ENCODE measurements at places on chromosomes 13 and 19. TPM values are rescaled to one million over a fixed set of nuclear protein-coding genes. Genes with fewer than 3 reads are reported as not detected.

ZNF155 gene
- polyA plus RNA-seq: 14.3 TPM

DCT gene
- 0.39 TPM for polyA plus RNA-seq

ZNF160 gene
- polyA plus RNA-seq: 41.9 TPM

C19orf12 gene
- polyA plus RNA-seq: 24.5 TPM

NTN5 gene
- 0.68 TPM for polyA plus RNA-seq

GAPDHS gene
- not detected for polyA plus RNA-seq

PDX1 gene
- not detected for polyA plus RNA-seq

GFY gene
- not detected for polyA plus RNA-seq

TCF3 gene
- 131 TPM for polyA plus RNA-seq

IGFL1 gene
- polyA plus RNA-seq: not detected

ZNF560 gene
- polyA plus RNA-seq: 0.56 TPM

FFAR1 gene
- 0.25 TPM for polyA plus RNA-seq

PSG11 gene
- polyA plus RNA-seq: not detected

CLIP3 gene
- 54.0 TPM for polyA plus RNA-seq

CLEC11A gene
- 37.6 TPM for polyA plus RNA-seq

TNPO2 gene
- 79.3 TPM for polyA plus RNA-seq

KLK12 gene
- polyA plus RNA-seq: not detected

KLHL1 gene
- 1.00 TPM for polyA plus RNA-seq

ZNF83 gene
- 85.8 TPM for polyA plus RNA-seq

MYH14 gene
- polyA plus RNA-seq: 23.1 TPM

DIRAS1 gene
- 3.5 TPM for polyA plus RNA-seq

FFAR3 gene
- polyA plus RNA-seq: 0.17 TPM

GAMT gene
- polyA plus RNA-seq: 39.6 TPM

CCDC8 gene
- polyA plus RNA-seq: 57.8 TPM

IFNL3 gene
- not detected for polyA plus RNA-seq

EPSTI1 gene
- polyA plus RNA-seq: 12.0 TPM

CGB1 gene
- polyA plus RNA-seq: not detected

KCNRG gene
- 1.6 TPM for polyA plus RNA-seq

TNFSF9 gene
- 0.36 TPM for polyA plus RNA-seq

GTPBP3 gene
- 28.5 TPM for polyA plus RNA-seq

VSTM2B gene
- polyA plus RNA-seq: 0.60 TPM

ANGPTL8 gene
- 0.68 TPM for polyA plus RNA-seq

SHANK1 gene
- 4.5 TPM for polyA plus RNA-seq

SMIM17 gene
- polyA plus RNA-seq: 2.1 TPM

PKN1 gene
- polyA plus RNA-seq: 98.6 TPM

RDH8 gene
- 0.27 TPM for polyA plus RNA-seq

PABPC3 gene
- polyA plus RNA-seq: 1.2 TPM

CGB5 gene
- not detected for polyA plus RNA-seq

PSG2 gene
- not detected for polyA plus RNA-seq

LNX2 gene
- polyA plus RNA-seq: 10.7 TPM

BEST2 gene
- polyA plus RNA-seq: 0.09 TPM

IGFL3 gene
- polyA plus RNA-seq: not detected

NLRP5 gene
- polyA plus RNA-seq: not detected

UBE2L5 gene
- polyA plus RNA-seq: 1.2 TPM

LILRA1 gene
- 0.26 TPM for polyA plus RNA-seq

ENOX1 gene
- 11.1 TPM for polyA plus RNA-seq

SRRM5 gene
- 2.1 TPM for polyA plus RNA-seq

KLK15 gene
- polyA plus RNA-seq: not detected

GIPC3 gene
- 3.1 TPM for polyA plus RNA-seq

FARP1 gene
- polyA plus RNA-seq: 327 TPM
